Astrocyte of the spinal cord (primary cell): ENCODE measurements at places on chromosomes 13 and 19.

DNA sequence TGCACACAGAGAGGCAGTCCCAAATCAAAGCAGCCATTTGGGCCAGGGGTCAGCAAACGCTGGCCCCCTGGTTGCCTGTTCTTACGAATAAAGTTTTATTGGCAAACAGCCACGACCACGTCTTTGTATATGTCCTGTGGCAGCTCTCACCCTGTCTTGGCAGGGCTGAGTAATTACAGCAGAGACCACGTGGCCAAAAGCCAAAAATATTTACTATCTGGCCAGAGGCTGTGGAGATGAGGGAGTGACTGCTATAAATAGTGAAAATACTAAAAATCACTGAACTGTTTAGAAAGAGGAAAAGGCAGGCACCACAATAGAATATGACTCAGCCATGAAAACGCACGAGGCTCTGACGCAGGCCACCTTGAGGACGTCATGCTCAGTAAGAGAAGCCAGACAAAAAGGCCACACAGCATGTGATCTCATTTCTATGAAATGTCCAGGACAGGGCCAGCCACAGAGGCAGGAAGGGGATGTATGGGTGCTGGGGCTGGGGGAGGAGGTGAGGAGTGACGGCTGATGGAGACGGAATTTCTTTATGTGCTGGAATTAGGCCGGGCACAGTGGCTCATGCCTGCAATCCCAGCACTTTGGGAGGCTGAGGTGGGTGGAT, 29.4 kb downstream of the SMIM24 start:
- DNase-seq = peak; percentile 100

DNA sequence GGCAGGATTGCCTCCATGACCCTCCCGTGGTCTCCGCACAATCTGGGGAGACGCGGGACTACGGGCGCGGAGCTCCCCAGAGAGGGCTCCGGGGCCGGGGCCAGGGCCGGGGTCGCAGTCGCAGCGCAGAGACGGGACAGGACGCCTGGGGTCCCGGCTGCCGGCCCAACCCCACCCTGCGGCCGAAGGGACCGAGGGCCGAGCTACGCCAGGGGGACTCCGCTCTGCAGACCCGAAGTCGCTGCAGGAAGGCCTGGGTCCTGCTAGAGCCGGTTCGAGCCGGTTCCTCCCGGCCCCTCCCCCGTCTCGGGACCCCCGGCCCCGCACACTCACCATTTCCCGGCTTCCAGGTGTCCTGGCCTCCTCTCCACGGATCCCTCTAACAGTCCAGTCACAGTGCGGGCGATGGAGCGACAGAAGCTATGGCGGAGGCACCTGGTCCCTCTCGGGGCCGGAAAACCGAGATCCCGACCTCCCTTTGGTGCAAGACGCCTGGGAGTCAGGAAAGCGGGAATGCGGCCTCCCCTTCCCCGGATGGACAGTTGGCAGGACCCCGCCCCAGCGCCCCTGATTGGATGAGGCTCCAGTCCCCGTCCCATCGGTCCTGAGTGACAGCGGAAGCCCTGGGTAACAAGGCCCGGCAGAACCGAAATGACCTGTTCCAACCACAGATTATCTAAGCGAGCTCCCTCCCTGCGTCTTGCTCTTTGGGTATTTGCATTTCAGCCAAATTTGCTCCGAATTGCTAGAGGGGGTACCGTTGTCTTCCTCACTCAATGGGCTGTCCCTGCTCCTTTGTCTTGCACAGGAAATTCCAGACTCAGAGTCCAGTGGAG, at the start of gene ZNF625:
Gene ZNF625, minus strand, starts transcription at position 512 of the 836 bp plus-strand sequence. Its CDS starts 176 bp downstream, at position 336.
- DNase-seq = peak; percentile 84

GRCh38 chr13:51912511-51913225, 50.9 kb downstream of the CCDC70 start:
- no peak for DNase-seq

DNA sequence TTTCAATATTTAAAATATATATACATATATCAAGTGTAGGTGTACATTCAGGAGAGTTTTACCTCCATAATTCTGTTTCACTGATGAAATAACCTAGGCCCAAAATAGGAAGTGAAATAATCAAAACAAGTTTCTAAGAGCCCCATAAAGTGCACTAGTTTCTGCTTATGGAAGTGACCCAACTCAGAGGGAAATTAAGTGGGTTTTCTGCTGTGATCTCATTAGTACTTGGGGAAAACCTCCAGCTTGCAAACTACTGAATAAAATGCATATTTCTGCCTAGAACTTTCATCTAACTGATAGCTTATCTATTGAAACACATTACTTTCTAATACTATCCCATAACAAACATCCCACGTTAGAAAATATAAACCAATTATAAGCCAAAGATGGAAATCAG, 45.4 kb upstream of the MIR17HG start:
- no peak for DNase-seq

DNA sequence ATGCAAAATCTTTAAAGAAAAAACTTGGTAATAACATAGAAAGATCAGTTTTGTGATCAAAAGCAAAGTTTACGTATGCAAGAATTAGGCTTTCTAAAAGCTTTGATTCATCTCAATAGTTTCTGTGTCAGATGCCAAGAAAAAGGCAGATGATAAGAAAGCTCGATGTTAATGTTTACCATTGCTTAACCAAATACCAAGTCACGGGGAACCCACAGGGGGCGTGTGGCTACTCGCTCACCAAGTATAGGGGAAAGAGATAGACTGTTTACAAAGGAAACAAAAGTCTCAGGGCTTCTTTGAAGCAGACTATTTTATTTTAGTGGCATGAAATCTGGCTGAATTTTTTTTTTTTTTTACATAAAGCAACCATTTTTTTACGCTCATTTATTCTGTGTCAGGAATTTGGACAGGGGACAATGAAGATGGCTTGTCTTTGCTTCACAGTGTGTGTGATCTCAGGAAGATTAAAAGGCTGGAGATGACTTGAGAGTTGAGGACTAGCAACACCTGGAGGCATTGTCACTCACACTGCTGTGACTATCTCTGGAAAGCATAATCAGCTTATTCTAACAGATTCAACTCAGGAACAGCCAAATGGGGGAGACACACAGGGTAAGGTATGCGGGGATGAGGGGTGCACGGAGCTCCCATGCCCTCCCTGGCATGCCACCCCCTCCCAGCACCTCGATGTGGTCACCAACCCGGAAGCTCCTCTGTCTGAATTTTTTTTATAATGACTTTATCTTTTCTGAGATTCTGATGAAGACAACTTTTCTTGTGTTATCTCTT, 24.9 kb downstream of the RCBTB1 start:
- peak; percentile 47 for DNase-seq

GRCh38 chr19:44635581-44636438, 7.9 kb upstream of the PVR start:
- peak; percentile 58 for DNase-seq

- DNase-seq = peak; percentile 47
These were observed 4.6 kb downstream of the S1PR2 start for GRCh38 chr19:10226376-10227025.

GRCh38 chr13:46146898-46147297, 35.1 kb downstream of the LCP1 start:
- no peak for DNase-seq

GRCh38 chr19:45682908-45683307, 8.8 kb downstream of the SNRPD2 start:
- no peak for DNase-seq

DNA sequence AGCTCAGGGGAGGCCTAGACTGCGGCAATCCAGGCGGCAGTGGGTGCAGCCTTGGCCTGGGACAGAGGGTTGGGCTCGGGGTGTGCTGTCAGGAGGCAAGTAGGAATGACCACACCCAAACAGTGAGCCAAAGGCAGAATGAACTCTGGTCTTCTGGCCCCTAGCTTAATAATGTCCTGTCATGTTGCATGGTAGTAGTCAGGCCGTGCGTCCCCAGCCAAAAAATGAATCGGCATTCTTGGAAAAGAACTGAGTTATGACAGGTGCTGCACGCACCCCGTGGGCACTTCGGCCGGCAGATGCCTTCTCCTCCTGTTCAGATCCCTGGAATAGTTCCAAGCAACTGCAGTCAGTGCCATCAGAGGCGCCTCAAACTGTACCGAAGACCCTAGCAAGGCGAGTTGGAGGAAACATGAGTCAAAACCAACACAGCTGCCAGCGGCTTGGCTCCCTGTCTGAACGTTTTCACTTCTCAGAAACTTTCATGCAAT, 55.9 kb downstream of the ATP7B start:
- peak; percentile 7 for DNase-seq

GRCh38 chr13:97967948-97968347, 14.5 kb downstream of the IPO5 start:
- DNase-seq = no peak

DNA sequence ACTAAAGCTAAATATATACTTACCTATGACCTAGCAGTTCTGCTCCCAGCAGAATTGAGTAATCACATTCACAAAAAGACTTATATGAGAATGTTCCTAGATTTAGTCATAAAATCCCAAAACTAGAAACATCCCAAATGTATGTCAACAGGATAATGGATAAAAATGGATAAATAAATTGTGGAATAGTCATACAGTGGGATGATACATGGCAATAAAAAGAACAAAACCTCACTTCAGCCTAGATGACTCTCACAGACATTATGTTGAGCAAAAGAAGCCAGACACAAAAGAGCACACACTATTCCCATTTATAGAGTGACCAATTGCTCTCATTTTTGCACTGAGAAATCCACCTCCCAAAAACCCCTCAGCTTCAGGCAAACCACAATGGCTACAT, 352.4 kb upstream of the HTR2A start:
- no peak for DNase-seq

GRCh38 chr13:114106991-114107685, 25.3 kb downstream of the RASA3 start:
- DNase-seq = no peak

DNA sequence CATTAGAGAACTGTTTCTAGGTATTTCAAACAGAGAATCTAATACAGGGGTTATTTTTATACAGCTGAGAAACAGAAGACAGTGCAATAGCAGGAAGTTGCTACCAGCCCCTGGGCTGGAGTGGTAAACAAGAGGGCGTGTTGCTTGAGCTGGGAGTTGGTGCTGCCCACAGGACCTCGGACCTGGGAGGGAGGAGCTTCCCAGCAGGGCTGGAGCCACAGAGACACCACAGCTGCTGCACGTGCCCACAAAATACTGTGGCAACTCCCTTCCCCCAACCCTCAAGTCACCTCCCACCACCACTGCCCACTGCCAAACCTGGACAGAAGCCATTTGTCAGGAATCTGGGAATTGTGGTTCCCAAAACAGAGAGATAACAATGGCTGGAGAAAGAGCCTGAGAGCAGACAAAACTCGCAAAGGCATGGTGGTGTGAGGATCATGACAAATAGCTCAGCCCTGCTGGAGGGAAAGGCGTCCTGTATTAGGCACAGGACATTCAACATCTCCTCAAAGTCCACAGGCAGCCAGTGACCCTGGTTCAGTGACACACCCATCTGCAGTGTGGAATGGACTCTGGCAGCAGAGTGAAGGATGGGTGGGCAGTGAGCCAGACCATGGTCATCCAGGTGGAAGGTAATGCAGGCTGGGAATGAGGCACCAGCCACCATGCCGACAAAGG, 57.2 kb downstream of the SPATA13 start:
- no peak for DNase-seq
